CD4-positive, alpha-beta T cell treated with Interleukin-6 at 100 ng/mL for 8 hours (primary cell): ENCODE measurements at places on chromosomes 12 and 14.

DNA sequence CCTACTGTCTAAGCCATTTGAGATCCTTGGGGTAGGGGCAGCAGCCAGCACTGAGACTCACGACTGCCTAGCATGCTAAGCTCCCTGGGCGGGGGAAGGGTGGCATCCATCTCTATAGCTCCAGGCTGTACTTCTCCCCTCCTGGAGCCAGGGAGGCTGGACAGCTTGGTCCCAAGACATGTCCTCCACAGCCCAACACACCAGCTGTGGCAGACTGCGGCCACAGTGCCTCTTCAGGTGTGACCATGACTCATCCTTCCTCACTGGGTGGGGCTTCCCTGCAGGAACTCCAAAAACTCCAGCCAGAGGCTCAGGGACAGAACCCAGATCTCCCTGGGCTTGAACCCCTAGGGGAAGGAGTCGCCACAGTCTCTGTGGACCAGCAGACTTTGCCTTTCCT, 193.9 kb downstream of the GPHN start:
- DNase-seq: no peak

DNA sequence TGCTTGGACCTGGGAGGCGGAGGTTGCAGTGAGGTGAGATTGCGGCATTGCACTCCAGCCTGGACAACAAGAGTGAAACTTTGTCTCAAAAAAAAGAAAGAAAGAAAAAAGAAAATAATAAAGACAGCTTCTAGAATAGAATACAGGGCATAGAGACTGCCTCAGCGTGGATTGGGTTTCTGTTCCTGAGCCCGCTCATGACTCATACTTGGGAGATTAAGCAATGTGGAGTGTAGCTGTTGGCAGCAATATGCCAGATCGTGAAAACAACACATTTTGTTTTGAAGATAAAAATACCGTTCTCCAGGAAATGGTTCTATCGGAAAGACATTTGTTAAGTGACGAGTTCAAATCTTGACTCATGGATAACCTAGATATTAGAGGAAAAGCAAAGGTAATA, 67.2 kb downstream of the GLT1D1 start:
- no peak for DNase-seq

DNA sequence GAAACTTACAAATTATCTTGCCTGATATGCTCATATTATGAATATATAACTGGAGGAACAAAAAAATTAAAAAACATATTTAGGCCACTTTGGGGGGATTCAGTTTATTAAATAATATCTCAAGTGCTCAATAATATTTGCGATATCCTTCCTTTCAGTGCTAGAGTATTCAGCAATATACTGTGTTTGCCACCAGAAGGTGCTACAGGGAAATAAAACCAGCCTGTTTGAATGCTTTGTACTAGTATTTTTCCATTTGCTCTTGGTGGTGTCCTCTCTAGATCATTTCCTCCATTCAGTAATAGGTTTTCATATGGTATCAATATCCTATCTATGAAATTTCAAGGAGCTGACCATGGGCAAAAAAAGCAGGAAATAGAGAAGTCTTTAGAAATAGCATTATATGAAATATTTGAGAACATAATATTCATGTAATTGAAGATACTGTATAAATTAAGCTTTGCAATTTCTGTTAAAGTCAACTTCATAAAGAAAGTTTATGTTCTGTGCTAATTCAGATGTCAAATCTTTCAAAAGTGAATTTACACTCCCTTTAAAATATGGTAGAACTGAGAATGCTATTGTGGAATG, 106.2 kb upstream of the NAV3 start:
- no peak for DNase-seq

DNA sequence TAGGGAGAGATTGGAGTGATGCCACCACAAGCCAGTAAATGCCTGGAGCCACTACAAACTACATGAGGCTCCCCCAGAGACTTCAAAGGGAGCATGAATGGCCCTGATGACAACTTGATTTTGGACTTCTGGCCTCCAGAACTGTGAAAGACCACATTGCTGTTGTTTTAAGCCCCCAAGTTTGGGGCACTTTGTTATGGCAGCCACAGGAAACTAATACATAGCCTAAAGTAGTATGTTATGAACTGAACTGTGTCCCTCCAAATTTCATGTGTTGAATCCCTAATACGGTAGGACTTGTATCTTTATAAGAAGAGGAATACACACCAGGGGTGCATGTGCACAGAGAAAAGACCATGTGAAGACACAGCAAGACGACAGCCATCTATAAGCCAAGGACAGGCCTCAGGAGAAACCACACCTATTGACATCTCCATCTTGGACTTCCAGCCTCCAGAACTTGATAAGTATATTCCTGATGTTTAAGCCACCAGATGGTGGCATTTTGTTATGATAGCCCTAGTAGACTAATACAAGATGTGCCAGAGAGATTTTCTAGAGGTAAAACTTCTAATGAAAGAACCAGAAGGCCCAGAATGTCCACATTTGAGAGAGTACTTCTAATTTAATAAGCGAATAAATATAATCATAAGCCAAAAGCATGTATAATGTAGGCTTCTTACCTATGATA, 127.1 kb upstream of the BMP4 start:
- no peak for DNase-seq

GRCh38 chr12:119014368-119014767, 33.0 kb downstream of the SRRM4 start:
- no peak for DNase-seq

GRCh38 chr14:49999826-50000379, 107.0 kb downstream of the ARF6 start:
- no peak for DNase-seq

- DNase-seq: no peak
Measured at GRCh38 chr12:95605087-95605486, 53.8 kb upstream of the USP44 start.

GRCh38 chr12:51391283-51392123, at the start of gene GALNT6:
Gene GALNT6 (minus strand): TSS chr12:51391406. CDS start chr12:51379781, 11,625 bp downstream.
- peak; percentile 63 for DNase-seq

DNA sequence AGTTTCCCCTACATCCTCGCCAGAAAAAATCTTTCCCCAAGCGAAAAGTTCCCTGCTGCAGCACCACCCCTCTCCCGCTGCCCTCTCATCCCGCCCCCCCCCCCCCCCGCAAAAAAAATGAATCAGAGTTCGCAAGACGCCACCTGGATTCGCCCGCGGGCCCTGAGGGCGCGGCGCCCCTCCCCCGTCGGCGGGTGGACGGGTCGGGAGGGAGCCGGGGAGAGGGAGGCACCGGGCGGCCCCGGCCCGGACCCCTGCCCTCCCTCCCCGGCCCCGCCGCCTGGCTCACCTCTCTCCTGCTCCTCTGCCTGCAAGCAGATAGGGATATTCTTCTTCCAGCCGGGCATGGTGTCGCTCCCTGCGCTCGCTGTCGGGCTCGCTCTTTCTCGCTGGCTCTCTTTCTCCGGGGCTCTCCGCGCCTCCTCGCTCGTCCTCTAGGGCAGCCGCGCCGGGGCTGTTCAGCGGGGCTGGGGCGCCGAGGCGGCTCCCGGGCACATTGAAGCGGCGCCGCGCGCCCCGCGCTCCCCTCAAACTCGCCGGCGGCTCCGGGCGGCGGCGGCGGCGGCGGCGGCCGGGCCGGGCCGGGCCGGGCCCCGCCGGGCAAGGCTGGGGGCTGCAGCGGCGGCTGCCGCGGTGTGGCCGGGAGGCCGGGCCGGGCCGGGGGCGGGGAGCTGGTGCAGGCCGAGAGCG, 200.3 kb upstream of the CAND1 start:
- peak; percentile 13 for DNase-seq

- no peak for DNase-seq
Measured at GRCh38 chr14:35853225-35853624, 27.1 kb downstream of the BRMS1L start.

GRCh38 chr14:95774265-95775160, 60.6 kb upstream of the TCL1A start:
- peak; percentile 28 for DNase-seq

DNA sequence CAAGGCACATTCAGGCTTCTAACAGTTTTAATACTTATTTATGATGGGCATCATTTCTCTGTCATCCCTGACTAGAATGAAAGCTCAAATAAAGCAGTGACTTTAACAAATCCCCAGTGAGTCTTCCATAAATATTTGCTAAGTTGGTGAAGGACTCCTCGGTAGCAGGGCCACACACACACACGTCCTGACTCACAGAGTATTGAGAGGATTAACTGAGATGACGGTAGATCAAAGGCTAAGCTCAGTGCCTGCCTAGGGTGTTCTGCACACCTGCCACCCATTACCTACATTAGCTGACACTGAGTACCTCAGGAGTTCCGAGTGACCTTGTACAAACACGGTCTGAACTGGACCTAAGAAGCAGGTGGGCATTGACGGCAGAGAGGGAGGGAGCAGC, 197.3 kb upstream of the SFSWAP start:
- no peak for DNase-seq

DNA sequence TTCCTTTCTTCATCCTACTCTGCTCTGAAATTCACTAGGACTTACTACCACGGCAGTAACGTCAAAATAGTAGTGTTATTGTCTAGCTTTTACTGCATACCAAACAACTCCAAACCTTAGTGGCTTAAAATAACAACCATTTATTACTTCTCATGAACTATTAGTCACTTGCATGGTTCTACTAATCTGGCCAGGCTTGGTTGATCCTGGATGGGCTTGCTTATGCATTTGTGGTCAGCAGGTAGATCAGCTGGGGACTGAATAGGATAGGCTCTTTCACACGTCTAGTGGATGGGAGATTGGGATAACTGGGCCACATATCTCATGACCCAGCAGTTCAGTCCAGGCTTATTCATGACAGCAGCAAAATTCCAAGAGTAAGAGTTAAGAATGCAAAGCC, 9.4 kb upstream of the SLC35F4 start:
- no peak for DNase-seq

GRCh38 chr14:46661728-46662127, 10.1 kb upstream of the RPL10L start:
- no peak for DNase-seq

DNA sequence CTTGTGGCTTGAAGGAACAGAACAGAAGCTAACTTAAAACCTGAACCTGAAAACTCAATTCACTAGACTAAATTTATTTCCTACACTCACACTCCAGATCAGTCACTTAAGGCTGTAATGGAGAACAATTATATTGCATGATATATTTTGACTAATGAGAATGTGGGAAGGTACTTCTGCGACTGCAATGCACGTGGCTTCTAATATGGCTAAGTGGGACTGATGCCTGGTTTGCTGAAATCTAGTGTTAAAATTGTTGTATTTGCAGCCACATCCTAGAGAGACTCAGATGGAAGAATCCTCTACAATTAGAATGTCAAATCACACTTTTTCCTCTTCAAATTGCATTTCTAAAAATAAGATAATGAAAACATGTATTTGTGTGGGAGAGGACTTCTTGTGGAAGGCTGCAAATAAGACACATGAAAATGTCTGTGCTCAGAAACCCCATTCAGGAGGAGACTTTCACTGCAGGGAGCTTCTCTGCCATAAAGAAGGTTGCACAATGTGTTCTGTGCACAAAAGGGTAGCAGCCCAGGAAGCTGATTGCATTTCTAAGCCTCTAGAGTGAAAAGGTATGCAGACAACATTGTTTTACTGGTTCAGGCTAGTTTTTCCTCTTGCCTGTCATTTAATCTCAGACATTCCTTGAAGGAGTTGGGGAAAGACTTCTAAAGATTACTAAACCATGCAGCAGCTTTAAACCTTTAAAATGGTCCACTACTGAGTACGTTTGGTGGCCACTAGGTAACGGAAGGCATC, 224.3 kb downstream of the NEDD1 start:
- DNase-seq: no peak

DNA sequence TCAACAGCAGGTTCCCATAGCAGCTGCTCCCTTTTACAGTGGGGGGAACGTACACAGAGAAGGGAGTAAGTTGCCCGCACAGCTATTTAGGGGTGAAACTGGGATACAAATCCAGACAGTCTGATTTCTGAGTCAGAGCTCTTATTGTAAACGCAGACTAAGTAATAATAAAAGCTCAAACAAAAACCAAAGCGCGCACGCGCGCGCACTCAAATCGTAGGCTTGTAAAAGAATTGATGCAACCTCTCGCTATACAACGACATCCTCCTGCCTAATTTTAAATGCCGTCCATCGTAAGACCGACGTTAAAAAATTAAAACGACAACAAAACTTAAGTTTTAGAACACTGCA, 747 bp upstream of the DACT1 start:
- DNase-seq: peak; percentile 8

- DNase-seq: no peak
Measured at GRCh38 chr12:70486588-70486987, 120.5 kb downstream of the KCNMB4 start.

DNA sequence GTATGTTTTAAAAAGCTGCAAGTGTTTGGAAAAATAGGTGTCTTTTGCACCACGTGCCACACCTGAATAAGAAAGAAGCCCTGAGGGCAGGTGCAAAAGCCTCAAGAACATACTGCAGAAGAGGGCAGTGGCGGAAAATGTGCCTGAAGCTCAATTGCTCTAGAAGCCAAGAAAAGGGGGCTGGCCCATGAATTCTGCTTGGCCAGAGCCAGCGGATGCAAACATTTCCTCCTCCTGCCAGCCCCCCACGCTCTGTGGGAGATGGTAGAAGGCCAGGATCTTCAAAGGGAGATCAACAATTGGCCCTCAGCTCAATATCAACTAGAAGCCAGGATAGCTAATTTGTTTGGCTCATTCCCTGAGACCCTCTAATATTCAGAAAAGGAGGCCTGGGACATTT, 80.3 kb upstream of the TMEM132D start:
- DNase-seq: no peak

DNA sequence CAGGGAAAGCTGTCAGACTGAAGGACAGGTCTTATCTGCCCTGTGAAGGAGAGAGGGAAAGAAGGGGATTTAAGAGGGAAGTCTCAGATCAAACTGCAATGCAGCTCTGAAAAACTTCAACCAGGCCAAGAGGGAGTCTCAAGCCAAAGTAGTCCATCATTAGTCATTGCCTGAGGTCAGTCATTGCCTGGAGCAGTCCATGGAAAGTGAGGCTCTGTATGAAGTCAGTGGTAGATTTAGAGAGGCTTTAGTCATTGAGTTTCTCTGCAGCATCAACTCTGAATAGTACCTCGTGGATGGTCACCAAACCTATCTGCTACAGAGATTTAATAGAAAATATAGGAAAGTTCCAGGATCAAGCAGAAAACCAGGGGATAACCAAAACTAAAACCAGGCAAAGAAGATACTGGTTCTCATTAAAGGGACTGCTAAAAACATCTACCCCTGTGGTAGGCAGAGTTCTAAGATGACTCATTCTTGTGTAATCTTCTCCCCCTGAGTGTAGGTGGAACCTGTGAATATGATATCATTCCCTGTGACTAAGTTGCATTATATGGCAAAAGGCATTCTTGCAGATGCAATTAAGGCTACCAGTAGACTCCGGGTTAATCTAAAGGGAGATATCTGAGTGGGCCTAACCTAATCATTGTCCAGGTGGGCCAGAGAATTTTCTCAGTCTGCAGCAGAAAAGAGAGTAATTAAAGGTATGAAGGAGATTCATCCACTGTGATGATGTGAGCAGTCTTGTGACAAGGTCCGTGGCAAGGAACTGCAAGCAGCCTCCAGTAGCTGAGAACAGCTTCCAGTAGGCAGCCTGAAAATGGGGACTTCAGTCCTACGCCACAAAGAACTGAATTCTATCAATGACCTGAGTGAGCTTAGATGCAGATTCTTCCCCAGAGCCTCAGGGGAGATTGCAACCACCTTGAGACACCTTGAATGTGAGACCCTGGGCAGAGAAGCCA, 123.1 kb downstream of the GALC start:
- no peak for DNase-seq

- DNase-seq: no peak
Measured at GRCh38 chr14:72742838-72743195, 151.1 kb downstream of the DPF3 start.
